ENCODE measurements at places on chromosomes 4 and X. TPM values are rescaled to one million over a fixed set of nuclear protein-coding genes. Genes with fewer than 3 reads are reported as not detected.

Gene QRFPR
- 0.48 TPM for total RNA-seq

Gene CPLX1
- total RNA-seq, result 0.90 TPM

Gene RBMXL3
- total RNA-seq, result not detected

Gene HTATSF1
- 51.5 TPM for total RNA-seq

Gene ARMCX1
- total RNA-seq, result 22.4 TPM

Gene NPY2R
- total RNA-seq, result 0.09 TPM

Gene ATP7A
- 2.1 TPM for total RNA-seq

Measured in H9 (cell line).